Stimulated activated CD4-positive, alpha-beta T cell treated with anti-CD3 and anti-CD28 coated beads, Interleukin-1b, Interleukin-23, amount 100 ng/mL, for 24 hours (primary cell): ENCODE measurements at places on chromosomes 2 and 18.

- no peak for DNase-seq
These were observed 177.0 kb downstream of the CTIF start for GRCh38 chr18:48715711-48716361.

- DNase-seq = no peak
These were observed 64.9 kb downstream of the SPRED2 start for GRCh38 chr2:65367524-65367923.

DNA sequence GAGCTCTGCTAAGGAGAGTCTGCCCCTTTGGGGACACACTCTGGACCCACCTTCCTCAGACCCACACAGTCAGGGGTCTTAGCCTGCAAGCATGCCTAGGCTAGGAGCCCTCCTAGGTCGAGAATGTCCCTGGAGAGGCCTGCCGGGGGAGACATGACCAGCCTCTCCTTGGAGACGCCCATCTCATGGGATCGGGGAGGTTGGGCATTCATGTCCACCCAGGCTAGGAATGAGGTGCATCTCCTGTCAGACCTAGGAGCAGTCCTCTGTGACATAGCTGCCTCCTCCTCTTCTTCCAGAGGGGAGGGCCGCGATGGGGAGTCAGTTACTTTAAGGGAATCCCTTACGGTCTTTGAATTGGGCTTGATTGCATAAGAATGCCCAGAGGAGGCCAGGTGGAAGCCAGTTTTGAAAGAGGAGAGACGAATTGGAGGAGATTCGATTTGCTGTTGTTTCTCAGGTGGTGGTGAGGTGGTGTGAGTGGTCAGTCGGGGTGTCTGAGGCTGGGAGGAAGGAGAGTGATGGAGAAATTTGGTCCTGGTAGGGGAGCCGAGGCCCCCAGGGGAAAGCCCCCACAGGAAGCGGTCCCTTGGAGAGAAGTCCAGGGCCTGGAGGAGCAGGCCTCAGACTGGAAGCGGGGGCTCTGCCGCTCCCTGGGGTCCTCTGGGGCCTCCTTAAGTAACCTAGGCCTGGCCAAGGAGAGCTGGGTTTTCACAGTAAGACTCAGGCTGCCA, 241.3 kb downstream of the DYSF start:
- no peak for DNase-seq

DNA sequence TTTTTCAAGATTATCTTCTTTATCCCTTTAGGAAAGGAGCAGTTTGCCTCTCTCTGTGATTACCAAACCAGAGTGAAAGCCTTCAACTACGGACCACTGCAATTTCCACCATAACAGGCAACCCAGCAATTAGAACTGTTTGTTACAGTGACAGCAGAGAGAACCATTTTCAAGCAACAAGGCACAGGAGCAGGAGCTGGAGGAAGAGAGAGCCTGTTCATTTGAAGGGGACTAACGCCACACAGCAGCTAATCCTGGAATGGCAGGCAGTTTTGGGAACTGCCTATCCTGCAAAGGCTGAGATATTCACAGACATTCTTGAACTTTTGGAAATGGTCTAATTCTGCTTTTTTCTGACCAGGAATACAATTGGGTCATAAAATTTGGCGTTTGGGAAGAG, 1541.9 kb upstream of the PIK3C3 start:
- no peak for DNase-seq

DNA sequence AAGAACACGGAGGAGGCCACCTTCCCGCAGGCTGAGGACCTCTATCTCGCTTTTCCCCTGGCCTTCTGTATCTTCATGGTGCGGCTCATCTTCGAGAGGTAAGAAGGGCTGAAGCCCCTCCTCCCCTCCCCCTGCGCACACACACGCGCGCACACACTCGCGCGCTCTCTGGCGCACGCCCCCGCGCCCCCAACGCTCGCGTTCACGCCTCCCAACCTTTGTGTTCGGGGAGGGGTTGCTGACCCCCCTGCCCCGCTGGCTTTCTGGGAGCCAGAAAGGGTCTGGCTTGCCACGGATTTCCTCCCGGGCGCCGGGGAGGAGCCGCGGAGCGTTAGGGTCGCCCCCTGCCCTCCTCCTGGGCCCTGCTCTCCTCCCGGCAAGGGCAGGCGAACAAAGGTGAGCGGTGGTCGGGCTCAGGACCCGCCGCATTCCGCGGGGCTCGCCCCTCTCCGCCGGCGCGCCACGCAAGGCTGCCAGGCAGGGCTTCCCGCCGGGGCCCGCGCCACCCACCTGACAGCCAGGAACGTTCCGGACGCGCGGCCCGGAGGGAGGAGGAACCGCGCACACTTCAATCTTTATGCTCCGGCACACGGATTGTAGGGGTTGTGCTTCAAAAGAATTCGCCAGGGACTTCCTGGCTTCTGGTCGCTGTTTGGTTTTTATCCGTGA, 583 bp downstream of the CERS6 start:
- no peak for DNase-seq

GRCh38 chr2:101204400-101205115, 48.1 kb upstream of the CNOT11 start:
- no peak for DNase-seq

GRCh38 chr2:207041786-207042554, 102.7 kb downstream of the CPO start:
- no peak for DNase-seq

- DNase-seq = no peak
These were observed 5.6 kb downstream of the ADRA2B start for GRCh38 chr2:96110621-96111256.

GRCh38 chr2:212428681-212429478, 109.7 kb downstream of the ERBB4 start:
- DNase-seq = no peak

DNA sequence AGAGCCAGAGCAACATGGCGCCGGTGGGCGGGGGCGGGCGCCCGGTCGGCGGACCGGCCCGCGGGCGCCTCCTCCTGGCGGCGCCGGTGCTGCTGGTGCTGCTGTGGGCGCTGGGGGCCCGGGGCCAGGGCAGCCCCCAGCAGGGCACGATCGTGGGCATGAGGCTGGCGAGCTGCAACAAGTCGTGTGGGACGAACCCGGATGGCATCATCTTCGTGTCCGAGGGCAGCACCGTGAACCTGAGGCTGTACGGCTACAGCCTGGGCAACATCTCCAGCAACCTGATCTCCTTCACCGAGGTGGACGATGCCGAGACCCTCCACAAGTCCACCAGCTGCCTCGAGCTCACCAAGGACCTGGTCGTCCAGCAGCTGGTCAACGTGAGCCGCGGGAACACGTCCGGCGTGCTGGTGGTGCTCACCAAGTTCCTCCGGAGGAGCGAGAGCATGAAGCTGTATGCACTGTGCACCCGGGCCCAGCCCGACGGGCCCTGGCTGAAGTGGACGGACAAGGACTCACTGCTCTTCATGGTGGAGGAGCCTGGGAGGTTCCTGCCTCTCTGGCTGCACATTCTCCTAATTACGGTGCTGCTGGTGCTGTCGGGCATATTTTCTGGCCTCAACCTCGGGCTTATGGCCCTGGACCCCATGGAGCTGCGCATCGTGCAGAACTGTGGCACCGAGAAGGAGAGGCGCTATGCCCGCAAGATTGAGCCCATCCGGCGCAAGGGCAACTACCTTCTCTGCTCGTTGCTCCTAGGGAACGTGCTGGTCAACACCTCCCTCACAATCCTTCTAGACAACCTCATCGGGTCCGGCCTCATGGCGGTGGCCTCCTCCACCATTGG, 507 bp downstream of the CNNM4 start:
- DNase-seq = no peak

DNA sequence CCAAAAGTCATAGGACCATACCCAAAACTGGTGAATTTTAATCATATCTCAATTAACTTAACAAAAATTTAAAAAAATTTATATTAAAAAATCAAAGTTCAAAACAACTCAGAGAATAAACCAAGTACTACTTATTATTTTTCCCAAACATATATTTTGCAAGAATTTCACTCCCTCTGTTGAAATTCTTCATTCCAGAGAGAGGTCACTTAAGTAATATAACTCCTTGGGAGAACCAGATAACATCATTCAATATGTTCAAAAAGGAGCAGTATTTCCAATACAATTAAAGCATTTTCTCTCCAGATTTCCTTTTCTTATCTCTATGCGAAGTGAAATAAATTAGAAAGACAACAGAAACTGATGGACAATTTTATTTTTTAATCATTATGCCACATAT, 165.9 kb upstream of the RND3 start:
- no peak for DNase-seq

- DNase-seq = no peak
These were observed 1.2 kb upstream of the ZCCHC2 start for GRCh38 chr18:62521593-62521992.

GRCh38 chr2:30178618-30179434, 32.0 kb downstream of the YPEL5 start:
- no peak for DNase-seq

DNA sequence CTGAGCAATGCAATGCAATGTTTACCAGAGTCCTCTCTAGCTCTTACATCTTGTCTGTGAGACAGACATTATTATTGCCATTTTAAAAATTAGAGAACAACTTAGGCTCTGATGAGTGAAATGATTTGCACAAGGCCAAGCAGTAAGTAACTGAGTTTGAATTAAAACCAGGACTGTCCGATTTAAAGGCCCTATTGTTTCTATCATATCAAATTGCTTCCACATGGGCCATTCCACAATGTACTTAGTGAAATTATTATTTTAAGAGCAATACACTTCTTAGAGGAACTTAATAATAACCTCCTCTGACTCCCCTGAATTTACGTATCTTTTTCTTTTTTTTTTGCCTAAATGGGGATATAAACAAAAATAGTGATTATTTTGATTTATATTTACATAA, 64.6 kb downstream of the PLCL1 start:
- no peak for DNase-seq

GRCh38 chr2:238928520-238929241, 80.8 kb downstream of the TWIST2 start:
- no peak for DNase-seq

GRCh38 chr18:70363861-70364260, 75.0 kb downstream of the SOCS6 start:
- no peak for DNase-seq

DNA sequence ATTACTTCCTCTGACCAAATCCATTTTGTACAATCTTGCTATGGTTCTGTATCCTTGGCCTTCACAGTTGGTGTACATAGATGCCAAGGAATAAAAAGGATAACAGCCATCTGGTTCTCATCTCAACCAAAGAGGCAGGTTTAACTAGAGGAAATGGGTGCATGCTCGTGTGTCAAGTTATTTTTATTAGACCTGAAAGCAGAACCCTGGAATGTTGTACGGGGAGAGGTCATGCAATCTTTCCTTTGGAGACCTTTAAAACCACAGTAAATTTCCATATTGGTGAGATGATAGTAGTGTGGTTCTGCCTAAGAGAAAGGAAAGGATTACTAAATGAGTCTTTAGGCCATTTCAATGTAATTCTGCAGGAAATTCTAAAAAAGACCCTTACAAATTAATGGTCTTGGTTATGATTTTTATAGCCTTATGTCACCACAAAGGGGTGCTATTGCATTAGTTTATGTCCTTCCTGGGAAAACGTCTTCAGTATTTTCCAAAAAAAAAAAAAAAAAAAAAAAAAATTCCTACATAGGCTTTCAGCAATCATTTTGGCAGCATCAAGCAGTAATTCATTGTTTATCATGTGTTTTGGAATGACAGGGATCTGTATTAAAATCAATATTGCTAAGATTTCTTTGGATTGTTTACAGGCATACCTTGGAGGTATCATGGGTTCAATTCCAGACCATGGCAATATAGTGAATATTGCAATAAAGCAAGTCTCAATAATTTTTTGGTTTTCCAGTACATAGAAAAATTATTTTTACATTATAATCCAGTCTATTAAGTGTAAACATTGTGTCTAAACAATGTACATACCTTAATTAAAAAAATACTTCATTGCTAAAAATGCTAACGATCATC, 270.8 kb downstream of the NYAP2 start:
- no peak for DNase-seq

- no peak for DNase-seq
These were observed 103.9 kb downstream of the SH3RF3 start for GRCh38 chr2:109232909-109233308.

DNA sequence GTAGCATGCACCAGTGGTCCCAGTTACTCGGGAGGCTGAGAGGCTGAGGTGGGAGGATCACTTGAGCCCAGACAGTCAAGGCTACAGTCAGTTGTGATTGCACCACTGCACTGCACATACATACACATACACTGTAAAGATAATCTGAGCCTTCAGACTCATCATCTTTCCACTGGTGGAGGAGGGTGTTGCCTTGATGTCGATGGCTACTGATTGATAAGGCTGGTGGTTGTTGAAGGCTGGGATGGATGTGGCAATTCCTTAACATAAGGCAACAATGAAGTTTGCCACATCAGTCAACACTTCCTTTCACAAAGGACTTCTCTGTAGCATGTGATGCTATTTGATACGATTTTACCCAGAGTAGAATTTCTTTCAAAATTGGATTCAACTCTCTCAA, 118.8 kb downstream of the IKZF2 start:
- no peak for DNase-seq

DNA sequence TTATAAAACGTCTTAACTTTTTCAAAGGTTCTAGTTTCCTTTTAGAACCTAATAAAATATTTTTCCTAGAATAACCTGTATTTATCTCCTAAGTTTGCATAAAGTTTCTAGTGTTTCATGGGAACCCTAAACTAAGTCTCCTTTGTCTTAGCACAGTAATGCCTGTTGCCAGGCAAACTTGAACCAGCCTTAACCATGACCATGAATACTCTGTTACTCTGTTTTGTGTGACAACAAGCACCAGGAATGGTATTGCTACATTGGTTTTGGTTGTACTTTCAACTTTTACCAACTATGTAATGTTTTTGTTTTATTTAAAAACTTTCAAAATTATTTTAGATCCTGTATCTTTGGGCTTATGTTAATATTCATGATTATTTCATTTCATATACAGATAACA, 137.6 kb downstream of the CERS6 start:
- DNase-seq = no peak

DNA sequence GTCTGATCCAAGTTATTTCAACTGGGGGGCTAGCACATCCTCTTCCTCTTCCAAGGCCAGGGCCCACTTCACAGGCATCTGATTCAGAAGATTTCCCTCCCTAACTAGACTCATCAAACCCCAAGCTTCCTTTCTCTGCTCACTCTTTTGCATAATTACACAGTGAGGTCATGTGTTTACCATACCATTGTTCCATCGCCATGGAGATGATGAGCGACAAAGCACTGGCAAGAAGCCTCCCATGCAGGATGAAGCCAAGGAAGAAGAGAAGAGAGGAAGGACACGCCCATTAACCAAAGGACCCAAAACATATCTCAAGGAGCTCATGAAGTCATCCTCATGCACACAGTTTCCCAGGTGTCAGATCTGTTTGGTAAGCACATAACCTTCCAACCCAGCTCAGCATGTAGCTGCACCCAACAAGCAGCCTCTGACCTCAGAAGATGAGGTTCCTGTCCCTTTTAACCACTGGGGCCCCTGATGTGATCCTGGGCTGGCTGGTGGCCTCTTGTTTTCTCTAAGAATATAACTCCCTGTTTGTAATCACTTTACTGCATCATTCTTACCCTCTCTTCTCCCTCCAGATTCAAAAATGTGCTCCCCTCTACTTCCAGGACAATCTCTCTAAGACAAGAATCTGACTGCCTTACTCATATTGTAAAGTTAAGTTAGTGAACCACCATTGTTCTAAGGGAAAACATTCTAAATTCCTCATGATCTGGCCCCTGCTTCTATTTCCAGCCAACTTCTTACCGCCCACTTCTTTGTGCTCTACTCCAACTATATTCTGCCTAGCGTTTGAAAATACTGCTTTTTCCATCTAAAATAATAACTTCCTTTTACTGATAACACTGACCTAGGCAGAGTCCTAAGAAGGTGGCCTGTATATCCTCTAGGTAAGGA, 190.1 kb downstream of the TTC32 start:
- no peak for DNase-seq
